ENCODE measurements at places on chromosomes 6 and 20.

DNA sequence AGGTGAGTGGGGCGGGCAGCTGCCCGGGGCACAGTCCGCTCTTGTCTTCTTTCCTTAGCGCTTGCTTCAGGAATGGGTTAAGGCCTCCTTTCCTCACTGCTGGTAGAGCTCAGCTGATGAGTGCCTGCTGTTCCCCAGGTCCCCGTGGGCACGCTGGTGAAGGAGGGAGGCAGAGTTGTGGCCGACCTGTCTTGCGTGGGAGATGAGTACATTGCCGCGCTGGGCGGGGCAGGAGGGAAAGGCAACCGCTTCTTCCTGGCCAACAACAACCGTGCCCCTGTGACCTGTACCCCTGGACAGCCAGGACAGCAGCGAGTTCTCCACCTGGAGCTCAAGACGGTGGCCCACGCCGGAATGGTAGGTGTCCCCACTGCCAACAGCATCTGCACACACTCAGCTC, 15.7 kb downstream of the MTG2 start:
- DNase-seq: no peak

- DNase-seq: peak; percentile 47
Observed at GRCh38 chr6:44800171-44800783, 412.8 kb downstream of the CDC5L start.

DNA sequence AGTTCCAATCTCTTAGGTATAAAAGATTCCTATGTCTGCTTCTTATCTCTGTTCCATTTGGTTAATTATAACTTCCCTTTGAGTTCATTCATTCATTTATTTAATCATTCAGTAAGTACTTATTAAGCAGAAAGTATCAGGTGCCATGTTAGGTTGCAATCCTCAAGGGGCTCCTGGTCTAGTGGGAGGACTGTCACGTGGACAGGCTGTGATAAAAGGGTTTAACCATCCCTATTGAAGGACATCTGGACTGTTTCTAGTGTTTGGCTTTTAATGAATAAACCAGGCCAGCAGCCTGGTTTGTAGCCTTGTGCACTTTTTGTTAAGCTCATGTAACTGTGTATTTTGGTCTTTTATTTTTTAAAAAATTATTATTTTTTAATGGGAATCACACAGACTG, 162.1 kb upstream of the OGFRL1 start:
- no peak for DNase-seq

- DNase-seq: no peak
Observed at GRCh38 chr20:36435592-36436541, 105.5 kb upstream of the MYL9 start.

GRCh38 chr20:37362231-37362792, 16.4 kb downstream of the SRC start:
- no peak for DNase-seq

DNA sequence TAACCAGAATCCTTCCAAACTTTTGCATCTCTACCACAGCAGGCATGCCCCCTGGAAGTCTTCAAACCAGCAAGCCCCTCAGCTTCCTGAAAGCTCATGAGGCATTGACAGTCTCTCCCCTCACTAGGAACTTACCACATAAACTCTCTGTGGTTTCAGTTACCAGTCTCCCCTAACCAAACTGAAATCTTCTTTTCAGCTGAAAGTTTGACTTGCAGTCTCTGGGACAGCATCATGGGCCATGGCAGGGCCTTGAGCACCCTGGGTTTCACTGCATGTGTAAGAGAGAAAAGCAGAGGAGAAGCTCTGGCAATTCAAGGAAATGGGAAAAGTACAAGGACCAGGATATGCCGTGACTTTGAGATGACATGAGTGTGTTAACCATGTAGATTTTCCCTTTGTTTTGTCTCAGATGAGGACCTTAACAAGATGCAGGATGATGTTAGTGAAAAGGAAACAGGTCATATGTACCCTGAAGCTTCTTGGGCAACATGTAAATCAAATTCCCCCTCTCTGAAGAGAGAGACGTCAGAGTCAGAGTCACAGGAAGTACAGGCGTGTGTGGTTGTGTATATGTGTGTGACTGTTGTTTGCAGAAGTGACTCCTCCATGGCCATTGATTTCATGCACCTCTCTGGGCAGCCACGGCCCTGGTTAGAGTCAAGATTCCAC, 106.3 kb downstream of the TNFRSF21 start:
- DNase-seq: no peak

GRCh38 chr6:122995921-122996793, at the start of gene CLVS2:
Gene CLVS2, plus strand, starts transcription at chr6:122996235. Its CDS starts 1,543 bp downstream, at chr6:122997778.
- DNase-seq: no peak

- no peak for DNase-seq
Observed at GRCh38 chr20:6339176-6339575, 216.3 kb upstream of the FERMT1 start.

DNA sequence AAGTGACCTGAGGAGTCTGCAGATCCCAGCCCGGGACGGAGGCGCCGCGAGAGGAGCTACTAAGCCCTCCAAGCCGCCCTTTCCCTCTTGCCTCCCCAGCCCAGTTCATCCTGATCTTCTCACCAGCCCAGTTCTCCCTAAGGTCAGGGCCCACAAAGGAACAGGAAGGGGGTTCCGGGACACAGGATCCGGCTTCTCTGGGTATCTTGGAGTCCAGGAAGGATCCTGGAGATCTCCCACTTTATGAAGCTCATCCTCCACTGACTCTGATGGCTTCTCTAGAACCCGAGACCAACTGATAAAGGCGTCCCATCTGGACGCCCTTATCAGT, 36.9 kb upstream of the HLA-C start:
- DNase-seq: no peak

- no peak for DNase-seq
Observed at GRCh38 chr20:5716953-5717352, 33.2 kb upstream of the SHLD1 start.

DNA sequence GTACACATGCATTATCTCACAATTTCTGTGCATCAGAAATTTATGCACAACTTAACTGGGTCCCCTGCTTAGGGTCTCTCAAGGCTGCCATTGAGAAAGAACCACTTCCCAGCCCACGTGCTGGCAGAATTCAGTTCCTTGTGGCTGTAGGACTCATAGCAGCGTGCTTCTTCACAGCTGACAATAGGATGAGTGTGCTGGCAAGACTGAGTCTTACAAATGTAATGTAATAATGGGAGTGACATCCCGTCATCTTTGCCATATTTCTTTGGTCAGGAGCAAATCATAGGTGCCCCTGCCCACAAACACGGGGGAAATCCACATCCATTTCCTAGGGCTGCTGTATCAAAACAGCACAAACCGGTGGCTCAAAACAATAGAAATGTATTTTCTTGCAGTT, 77.4 kb downstream of the FIG4 start:
- no peak for DNase-seq

DNA sequence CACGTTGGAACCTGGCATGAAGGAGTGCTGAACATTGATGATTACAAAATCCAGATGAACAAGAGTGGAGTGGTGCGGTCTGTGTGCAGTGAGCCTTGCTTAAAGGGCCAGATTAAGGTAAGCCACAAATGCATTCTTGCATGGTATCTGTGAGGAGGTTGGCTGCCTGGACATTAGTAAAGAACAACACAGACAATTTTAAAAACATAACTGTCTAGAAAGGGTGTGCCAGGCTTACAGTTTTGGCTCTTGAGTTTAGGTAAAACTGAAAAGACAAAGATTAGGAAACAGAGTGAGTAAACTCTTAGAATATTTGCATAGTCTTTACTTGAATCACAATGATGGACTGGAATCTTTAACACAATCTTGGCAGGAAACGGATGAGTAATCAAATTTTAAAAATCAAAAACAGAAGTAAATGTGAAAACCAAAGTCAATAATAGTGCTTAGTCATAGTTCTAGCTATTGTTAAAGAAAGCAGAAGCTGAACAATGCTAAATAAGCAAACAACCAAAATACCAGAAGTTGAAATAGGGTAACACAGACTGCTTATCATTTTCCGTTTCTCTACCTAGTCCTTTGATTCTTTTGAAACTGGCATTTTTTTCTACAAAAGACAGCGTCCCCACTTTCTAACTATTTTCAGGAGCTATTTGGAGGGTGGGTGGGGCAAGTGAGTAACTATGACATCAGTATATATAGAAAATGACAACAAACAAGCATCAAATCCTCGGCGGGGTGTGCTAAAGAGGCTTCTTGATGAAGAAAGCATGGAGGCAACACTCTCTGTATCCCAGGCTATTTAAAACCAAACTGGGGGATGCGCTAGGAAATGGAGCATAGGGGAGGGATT, 185.8 kb upstream of the RAB32 start:
- DNase-seq: peak; percentile 80

DNA sequence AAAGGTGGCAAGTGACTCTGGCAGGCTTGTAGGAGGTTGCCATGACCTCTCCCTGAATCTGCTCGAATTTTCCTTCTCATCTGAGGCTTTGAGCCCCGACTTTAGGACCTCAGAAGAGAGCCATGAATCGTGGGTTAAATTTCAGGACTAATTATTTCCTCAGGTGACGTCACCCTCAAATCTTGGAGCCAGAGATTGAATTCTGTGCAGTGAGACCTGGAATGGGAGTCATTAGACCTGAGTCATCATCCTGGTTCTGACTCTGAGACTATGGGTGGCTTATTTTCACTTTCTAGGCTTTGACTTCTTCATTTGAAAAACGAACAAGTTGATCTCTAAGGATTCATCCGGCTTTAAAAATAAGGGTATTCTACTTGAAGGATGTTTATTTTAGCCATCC, 48.5 kb upstream of the PDYN start:
- DNase-seq: peak; percentile 3

- no peak for DNase-seq
Observed at GRCh38 chr6:56927538-56928453, 27.1 kb upstream of the BEND6 start.

DNA sequence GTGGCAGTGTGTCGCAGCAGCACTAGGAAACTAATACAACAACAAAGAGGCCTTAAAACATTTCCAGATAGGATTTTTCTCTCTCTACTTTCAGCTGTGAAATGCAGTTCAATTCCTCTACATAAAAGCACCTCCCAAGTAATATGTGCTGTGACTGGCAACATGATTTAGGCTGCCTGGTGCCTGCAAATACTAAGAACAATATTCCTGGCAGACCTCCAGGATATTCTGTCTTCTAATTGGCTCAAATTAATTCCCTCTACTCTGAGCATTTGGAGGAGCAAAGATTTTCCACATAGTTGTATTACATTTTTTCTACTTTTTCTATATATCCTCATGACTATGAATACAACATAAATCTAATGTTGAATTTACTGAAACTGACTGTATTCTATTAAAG, 33.2 kb downstream of the SCGN start:
- no peak for DNase-seq

- DNase-seq: no peak
Observed at GRCh38 chr6:81962198-81962597, 209.7 kb upstream of the TENT5A start.

DNA sequence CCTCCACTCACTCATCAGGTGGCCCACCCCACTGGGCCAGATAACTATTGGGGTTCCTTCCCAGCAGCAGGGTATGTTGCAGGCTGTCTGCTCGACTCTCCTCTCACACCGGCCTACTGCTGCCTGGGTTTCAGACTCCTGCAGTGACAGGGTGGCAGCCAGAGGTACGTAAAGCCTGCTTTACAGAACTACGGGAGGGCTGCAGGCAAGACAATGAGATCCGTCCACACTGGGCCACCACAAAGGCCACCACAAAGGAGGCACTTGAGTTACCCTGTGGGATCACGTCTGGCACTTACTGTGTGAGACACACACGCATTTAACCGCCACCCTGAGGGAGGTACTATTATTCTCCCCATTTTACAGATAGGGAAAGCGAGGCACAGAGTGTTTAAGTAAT, 78.5 kb downstream of the NFATC2 start:
- DNase-seq: no peak

DNA sequence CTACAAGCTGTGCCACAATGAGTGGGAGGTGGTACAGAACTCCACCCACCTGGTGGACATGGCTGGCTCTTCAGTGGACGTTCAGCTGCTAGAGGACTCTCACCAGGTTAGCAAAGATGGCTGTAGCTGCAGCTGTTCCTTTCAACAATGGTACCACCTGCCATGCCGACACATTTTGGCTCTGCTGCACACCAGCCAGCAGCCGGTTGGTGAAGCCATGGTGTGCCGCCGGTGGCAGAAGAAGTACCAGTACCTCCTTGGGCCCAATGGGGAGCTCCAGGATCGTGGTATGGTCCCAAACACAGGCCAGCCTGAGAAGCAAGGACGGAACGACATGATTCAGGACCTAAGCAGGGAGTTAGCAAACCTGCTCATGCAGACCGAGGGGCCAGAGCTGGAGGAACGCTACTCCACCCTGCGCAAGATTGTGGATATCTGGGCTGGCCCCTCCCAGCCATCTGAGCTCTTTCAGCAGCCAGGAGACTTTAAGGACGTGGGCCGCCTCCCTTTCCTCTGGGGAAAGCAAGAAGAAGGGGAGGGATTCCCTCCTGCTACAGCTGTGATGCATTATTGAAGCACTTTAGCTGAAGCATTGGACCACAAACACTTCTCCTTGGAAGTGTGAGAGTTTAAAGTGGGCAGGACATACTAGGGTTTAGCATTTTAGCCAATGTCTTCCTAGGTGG, 2.8 kb upstream of the ZSWIM1 start:
- no peak for DNase-seq

GRCh38 chr20:13382786-13383185, 161.7 kb downstream of the ISM1 start:
- no peak for DNase-seq

- no peak for DNase-seq
Observed at GRCh38 chr6:105824732-105825131, 261.4 kb upstream of the PRDM1 start.

DNA sequence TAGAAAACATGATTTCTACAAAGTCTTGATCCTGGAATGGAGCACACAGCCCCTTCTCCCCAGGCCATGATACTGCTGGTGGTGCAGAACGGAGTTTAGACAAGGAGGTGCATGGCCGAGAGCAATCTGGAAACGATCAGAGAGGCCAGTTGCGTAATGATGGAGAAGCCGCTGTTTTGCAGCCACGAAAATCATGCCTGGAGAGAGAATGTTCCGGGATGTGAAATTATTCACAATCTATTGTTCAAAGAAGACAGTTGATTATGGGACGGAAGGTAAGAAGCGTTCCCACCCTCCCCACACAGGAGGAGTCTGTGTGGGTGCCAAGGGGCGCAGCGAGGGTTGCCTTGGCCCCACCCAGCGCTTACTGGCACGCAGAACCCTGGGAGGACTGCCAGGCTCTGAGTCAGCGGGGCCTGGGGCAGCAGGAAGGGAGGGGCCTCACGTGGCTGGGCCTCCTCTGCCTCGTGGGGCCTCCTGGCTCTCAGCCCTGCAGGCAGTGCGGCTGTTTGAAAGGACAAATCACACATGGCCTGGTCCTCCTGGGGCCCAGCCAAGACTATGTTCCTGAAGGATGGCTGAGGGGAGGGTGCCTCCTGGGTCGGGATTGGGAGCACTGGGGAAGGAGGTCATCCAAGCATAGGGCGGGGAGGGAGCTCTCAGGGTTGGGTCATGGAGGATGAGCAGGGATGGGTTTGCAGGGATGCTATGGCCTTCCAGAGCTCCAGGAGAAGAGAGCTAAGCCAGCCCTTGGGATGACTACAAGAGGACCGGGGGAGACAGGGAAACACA, 8.7 kb upstream of the AP5S1 start:
- DNase-seq: peak; percentile 98

GRCh38 chr6:13491538-13491937, 4.1 kb upstream of the GFOD1 start:
- DNase-seq: no peak
